T-helper 2 cell treated with Interferon-gamma antibody and Interleukin-4, amounts not matched to agents 5 μg/mL and 100 μg/mL, for 36 hours (primary cell): ENCODE measurements at places on chromosomes 6 and 20.

DNA sequence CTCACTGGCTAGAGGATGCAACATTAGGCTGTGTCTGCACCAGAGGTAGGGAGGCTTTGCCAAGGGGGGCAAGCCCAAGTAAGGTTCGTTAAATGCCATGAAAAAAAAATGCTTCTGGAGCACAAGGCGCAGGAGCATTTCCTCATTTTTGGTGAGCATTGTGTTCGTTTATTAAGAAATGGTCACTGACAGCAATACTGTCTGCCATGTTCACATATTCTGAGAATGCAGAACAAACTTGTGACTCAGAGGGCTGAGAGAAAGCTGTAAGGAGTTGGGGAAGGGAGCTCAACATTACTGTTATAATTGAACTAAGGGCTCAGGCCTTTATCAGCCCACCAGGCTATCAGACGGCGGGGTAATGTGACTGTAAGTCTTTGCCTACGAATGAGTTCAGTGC is 465.4 kb upstream of the BTBD3 start:
- no peak for DNase-seq

DNA sequence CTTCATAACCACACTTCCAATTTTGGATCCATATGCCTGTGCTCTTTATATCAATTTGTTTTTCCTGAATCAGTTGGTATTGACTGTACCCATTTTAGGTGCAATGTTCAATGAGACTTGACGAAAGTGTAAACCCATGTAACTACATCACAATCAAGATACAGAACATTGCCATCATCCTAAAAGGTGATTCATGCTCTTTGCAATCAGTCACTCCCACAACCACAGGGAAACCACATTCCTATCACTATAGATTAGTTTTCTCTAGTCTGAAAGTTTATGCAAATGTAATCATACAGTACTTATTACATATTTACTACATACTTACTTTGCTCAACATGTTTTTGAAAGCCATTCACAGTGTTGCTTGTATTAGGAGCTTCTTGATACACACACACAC is 167.4 kb downstream of the ADGRG6 start:
- no peak for DNase-seq

DNA sequence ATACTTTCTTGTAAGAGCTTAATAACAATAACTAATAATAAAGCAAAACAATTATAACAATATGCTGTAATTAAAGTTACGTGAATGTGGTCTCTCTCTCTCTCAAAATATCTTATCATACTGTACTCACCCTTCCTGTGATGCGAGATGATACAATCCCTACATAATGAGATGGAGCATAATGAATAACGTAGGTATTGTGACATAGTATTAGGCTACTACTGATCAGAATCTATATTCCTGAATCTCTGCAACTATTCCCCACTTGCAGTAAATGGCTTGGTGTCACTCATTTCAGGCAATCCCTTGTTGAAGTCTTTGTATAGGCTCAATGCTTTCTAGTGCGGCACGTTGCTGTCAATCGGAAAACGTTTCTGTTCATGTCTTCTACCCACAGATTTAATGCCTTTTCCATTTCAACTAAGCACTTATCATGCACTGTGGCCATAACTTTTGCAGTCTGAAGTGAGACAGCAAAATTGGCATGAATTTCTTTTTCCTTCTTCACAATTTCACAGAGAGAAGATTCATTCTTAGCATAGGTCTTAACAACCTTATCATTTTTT is 32.3 kb downstream of the MOXD1 start:
- no peak for DNase-seq

DNA sequence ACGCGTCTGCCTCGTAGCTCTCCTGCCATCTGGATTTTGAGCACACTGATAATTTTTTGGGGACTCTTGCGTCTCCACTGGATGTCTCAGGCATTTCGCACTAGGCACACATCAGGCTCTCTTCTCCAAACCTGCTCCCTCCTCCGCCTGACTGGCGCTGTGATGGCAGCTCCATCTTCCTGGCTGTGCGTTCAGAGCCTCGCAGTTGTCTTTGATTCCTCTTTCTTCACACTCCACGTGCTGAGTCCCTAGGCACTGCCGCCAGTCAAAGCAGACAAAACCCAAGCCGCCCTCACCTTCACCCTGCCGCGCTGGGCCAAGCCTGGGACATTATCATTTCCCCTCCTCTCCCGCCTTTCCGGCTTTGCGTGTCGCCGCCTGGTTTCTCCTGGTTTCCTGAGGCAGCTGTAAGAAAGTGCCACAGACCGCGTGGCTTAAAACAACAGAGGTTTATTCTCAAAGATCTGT is 778 bp downstream of the PSMG4 start:
- DNase-seq, result peak; percentile 21
